Activated naive CD4-positive, alpha-beta T cell treated with anti-CD3 and anti-CD28 coated beads, Interleukin-2, amount 50 U/mL, for 16 hours (primary cell): ENCODE measurements at places on chromosomes 5 and 9.
A peak's percentile ranks its signal among the peaks of the same experiment; 100 is the strongest.

DNA sequence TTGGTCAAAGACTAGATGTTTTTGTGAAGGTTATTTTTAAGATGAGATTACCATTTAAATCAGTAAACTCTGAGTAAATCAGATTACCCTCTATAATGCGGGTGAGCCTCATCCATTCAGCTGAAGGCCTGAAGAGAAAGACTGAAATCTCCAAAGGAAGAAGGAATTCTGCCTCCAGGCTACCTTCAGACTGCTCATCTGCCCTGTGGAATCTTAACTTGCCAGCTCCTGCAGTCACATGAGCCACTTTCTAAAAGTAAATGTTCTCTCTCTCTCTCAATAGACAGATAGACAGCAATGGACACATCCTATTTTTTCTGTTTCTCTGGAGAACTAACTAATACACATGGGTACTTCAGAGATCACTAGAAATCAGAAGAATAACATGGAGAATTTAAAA, 182.8 kb downstream of the CFAP90 start:
- no peak for DNase-seq

GRCh38 chr9:110257097-110257841, 962 bp upstream of the TXN start:
- peak; percentile 11 for DNase-seq

DNA sequence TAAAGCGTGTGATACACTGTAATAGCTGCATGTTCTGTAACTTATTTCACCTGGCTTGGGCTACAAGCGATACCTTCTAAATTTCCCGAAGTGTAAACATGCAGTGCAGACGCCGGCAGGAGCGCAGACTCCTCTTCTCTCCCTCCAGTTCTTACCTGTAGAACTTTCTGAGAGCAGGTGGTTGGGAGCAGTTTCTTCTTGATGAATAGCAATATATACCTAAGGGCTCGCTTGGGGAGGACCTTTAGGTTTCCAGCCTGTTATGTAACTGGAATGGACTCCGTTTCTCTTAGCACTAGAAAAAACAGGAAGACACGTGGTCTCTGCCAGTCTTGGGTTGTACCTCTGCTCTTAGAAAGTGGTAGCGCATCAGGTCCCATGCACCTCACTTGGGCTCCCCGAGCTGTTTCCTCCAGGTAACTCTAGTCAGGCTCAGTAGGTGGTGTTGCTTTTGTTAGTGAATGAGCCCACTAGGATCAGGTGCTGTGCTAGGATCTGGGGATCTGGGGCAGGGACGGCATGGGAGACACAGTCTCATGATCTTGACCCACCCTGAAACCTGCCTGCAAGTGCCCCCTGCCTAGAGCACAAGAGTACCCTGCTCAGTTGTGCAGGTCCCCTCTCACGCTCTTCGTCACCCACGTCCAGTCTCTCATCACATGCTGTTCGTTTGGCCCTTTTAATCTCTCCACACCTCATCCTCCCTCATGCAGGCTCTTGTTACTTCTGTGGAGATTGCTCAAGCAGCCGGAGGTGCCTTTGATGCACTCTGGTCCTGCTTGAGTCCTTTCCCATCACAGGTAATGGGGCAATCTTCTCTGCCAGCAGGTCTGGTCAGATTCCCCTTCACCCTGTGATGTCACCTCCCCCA, 2.8 kb downstream of the TENT4A start:
- DNase-seq: no peak

DNA sequence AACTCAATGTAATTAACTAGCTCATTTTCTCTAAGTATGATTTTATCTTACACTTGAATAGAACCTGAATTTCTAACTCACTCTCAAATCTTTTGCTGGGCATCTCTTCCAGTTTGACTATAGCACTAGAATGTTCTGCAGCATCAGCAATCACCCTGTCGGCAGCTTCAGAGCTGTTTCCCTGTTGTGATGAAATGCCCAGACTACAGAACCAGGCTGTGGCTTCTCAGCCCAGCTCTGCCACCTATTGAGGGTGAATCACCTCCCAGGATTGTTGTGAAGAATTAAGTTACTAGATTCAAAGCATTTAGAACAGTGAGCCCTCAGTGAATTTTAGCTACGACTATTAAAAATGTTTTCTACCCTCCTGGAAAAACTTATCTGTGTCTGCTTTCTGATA, 90.4 kb upstream of the ANKRD55 start:
- DNase-seq: no peak

DNA sequence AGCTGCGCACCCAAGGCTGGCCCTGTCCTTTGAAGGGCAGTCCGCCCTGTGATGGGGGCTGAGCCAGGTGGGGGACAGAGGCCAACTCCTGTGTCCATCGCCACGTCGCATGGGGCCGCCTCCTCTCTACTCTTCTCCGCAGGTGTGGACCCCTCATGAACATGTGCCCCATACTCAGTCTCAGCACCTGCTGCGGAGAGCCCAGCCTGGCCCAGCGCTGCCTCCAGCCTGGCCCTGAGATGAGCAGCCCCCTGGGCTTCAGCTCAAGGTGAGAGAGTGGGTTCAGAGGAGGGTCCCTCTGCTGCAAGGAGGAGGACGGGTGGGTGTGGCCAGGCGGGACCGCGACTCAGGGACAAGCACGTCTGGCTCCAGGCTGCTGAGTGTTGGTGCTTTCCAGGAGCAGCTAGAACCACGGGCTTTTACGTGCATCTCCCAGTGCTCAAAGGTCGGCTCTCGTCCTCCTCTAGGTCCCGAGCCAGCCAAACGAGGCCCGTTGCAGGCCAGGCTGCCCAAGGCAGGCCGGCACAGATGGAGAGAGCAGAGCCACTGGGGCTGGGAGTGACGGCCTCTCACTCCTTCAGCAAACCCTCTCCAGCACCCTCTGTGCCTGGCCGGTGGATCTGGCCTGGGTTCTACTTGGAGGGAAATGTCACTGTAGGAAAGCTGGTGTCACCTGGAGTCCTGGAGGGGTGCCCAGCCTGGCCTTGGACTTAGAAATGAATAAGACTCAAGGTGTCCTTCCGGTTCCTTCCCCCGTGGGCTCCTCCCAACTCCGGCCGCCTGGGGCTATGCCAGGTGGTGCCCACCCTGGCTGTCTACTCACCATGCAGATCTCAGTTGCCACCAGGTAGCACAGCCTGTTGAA, 48.9 kb upstream of the RNF130 start:
- no peak for DNase-seq

DNA sequence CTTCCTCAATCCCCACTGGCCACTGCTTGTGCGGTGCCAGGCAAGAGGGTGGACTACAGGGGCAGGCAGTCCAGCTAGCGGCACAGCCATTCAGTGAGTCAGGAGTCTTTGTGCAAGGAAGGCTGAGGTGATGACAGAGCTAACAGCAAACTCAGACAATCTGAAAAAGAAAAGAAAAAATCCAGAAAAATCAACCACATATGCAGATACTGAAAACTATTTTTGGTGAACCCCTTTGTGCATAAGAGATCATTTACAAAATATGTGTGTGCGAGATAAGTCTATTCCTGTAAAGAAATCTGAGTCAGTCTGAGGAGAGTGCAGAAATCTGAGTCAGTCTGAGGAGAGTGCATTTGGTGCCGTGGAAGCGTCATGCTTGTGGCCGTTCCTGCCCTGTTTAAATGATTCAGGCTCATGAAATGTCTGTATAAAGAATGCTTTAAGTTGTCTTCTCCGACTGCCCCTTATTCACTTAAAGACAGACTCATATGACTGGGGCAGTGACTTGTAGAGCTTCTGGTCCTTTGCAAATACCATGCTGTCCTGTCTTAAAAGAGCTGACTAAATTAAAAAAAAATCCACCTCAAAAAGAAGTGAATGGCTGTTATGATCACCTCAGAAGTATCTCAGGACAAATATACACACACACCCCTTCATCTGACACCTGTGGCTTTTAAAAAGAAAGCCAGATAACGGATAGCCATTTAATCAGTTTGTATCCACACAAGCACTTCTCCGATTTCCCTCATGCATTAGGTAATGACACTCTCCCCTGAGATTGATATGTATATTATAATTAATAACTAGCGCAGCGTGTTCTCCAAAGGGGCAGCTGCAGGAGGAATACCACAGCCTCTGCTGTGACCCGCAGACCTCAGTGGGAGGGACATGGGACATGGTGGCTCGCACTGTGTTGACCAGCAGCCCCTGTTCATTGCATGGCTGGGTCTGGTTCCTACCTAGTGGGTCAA, 47.3 kb downstream of the TRIO start:
- no peak for DNase-seq

- no peak for DNase-seq
Measured at GRCh38 chr5:81556809-81557208, 162.9 kb upstream of the ACOT12 start.

GRCh38 chr5:88829054-88829453, 53.9 kb downstream of the MEF2C start:
- no peak for DNase-seq

GRCh38 chr5:82758881-82759280, 318.3 kb downstream of the TMEM167A start:
- no peak for DNase-seq

GRCh38 chr5:71973563-71973962, 133.7 kb upstream of the MAP1B start:
- DNase-seq: no peak

- DNase-seq: no peak
Measured at GRCh38 chr5:91361055-91361701, 21.9 kb downstream of the ARRDC3 start.

DNA sequence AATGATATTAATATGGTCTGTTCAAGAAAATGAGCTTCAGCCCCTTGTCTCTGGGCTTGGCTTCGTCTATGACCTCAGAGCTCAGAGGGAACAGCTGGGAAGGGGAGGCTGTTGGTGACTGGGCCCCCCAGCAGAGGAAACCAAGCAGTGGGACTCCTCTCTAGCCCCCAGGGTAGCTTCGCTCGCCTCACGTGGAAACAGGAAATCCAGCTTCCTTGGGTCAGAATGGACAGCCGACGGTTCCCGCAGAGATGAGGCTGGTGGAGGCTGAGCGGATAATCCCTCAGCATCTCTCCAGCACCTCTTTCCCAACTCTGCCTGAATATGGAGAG, 37.2 kb upstream of the ICE1 start:
- no peak for DNase-seq

DNA sequence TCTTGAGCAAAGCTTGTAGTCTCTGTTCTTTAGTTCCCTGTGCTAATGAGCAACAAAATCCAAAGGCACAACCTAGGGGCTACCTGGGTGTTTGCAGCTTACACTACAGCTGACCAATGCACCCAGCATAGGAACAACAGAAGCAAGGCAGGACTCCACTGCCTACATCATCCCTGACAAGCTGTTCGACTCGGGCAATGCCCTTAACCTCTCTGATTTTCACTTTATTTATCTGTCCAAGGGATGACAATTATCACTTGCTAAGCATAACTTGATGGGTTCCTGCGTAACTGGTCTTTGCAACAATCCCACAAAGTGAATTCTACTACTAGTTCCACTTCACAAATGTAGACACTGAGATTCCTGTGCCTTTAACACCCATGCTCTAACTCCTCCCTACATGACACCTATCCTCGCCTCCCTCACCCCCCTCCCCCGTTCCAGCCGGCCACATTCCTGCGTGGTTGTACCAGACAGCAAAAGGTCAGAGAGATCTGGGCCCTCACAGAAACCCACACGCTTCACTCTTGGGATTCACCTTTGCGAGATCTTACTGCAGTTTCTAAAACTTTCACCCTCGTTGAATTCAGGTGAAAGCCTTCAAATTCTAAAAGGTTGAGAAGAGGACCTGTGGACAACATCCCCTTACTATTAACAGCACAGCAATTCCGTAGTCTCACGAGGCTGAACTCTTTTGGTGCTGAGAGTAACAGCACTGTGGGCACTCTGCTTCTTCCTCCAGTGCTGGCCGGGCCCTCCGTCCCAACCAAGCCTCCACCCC, 995 bp downstream of the IPPK start:
- DNase-seq: peak; percentile 38

GRCh38 chr5:142974409-142974808, 204.2 kb downstream of the ARHGAP26 start:
- DNase-seq: no peak
